Activated CD8-positive, alpha-beta memory T cell treated with anti-CD3 and anti-CD28 coated beads for 24 hours (primary cell): ENCODE measurements at places on chromosomes 1 and 21.
A peak's percentile ranks its signal among the peaks of the same experiment; 100 is the strongest.

- no peak for DNase-seq
Observed at GRCh38 chr1:8560611-8561544, 243.0 kb downstream of the SLC45A1 start.

DNA sequence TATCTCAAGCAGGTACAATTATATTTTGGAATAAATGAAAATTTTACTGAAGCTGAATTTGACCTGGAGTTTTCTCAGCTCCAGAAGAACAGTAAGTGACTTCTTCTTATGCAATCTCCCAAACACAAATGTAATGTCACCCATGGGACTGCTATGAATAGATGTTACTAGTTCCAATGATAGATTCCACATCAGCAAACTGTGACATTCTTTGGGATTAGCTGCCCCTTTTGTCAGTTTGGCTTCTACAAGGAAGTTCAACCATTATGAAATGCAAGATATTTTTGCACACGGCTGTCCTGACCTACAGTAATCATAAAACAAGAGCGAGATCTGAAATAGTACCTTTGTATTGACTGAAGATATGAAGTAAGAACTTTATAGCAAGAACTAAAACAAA, 27.8 kb upstream of the TSNAX start:
- no peak for DNase-seq

DNA sequence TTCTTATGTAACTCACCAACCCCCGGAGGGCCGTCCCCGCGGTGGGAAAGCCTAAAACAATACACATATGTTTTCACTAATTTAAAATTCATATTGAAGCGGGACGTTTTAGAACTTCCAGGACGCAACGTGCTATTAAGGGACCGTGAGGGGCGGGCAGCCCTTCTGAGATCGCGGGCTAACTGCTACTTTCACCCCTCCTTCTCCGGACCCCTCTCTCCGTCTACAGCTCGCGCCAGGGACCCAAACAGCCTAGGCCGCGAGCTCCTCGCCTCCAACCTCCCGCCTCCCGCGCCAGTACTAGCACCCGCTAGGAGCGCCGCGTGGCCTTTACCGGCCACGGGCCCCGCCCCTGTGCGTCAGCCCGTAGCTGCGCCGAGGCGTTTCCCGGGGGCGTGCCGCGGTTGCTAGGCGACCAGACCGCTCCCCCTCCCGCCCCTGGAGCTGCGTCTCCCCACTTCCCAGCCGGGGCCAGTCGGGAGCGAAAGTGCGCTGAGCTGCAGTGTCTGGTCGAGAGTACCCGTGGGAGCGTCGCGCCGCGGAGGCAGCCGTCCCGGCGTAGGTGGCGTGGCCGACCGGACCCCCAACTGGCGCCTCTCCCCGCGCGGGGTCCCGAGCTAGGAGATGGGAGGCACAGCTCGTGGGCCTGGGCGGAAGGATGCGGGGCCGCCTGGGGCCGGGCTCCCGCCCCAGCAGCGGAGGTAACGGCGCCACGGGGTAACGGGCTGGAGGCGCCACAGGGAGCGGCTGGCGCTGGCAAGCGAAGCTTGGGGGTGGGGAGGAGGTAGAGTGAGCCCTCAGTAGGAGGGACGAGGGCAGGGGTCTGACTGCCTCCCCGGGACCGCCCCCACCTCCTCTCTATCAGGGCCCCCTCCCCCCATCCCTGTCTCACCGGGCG, at the start of gene DYRK3:
Gene DYRK3 (plus strand): TSS at position 457 of the 898 bp plus-strand sequence. CDS start 168 bp downstream, at position 625.
- peak; percentile 95 for DNase-seq

DNA sequence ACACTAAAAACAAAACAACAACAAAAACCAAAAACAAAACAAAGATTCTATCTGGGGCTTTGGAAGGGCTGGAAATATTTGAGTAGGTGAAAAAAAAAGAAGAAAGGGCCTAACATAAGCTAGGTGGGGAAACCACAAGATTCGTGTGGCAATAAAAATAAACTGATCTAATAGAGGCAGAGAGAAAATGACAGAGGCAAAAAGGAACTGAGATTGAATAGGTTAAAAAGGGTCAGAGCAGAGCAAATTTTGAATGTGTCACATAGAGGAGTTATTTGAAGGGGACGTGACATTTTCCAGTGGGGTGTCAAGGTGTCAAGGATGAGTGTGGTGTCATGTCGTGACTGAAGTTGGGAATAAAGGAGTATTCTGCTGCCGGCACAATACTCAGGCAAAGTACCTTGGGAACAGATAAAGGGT, 65.2 kb upstream of the RALGPS2 start:
- no peak for DNase-seq

GRCh38 chr1:204149635-204150565, 1.9 kb downstream of the ETNK2 start:
- DNase-seq: no peak

- DNase-seq: no peak
Observed at GRCh38 chr1:118948351-118948750, 39.8 kb downstream of the TBX15 start.

DNA sequence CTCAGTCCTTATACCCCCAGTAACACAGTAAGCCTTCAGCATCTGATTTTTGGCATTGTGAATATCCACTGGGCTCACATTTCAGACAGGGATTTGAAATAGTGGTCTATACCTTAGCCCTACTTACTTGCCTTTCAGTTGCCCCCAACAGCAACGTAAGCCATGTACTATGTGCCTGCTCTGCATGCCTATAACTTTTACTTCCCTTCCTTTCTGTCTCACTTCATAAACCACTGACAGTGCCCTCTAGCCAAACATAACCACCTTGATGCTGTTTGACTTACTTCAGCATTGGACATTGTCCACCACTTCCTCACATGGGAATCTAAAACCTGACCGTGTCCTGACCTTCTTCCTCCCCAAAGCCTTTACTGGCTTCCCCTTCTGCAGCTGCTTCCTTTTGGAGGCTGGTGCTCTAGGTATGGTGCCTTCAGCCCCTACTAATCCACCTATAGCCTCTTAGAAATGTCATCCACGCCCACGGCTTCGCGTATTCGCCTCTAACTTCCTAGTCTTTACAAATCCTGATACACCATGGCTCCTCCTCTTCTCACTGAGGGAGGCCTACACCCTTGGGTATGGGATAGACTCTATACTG, 3.6 kb upstream of the ZNF672 start:
- no peak for DNase-seq

- no peak for DNase-seq
Observed at GRCh38 chr1:237903961-237904360, 13.2 kb upstream of the ZP4 start.

- DNase-seq: peak; percentile 85
Observed at GRCh38 chr1:29120947-29121485, 2.7 kb downstream of the TMEM200B start.

GRCh38 chr1:38231941-38232340, 185.3 kb upstream of the POU3F1 start:
- no peak for DNase-seq

GRCh38 chr1:6703016-6703415, 1.4 kb upstream of the DNAJC11 start:
- no peak for DNase-seq

DNA sequence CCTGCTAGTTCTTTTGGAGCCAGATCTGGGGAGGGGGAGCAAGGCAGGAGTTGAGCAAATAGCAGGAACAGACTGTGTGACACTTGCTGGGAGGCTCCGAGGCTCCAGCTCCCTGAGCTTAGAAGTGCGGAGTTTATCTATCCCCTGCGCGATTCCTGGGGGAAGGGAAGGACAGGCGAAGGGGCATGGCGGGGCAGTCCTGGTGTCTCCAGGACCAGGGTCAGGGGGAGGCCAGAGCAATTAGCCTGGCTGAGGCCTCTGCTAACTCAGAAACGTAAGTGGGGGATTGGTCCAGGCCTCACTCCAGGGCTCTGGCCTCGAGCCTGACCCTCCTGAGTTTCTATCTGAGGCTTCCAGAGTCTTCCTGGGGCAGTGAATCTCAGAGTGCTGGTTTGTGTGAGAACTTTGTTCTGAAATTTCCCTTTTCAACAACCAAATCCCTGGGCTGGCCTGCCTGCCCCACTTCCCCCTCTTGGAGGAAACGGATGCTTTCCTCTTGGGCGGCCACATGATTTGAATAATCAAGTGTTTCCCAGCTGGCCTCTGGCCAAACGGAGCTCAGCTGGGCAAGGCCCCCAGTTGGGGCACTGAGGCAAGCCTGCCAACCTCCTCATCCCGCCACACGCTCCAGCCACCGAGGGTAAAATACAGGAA, 15.6 kb downstream of the ALPL start:
- no peak for DNase-seq

DNA sequence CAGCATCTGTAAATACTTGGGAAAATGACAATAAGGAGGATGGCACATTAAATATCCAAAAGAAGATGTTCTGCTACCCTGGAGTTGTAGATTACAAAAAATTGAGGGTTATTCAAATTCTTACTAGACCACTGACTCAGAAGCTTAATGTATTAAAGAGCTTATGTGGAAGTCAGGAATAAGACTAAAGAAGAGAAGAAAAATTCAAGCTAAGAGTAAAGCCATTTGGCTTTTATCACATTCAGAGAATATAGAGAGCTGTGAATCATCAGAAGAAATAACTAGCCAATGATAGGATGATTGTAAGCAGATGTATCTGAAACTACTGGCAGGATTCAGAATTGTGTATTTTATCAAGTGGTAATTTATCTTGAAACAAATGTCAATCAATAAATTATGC, 237.0 kb downstream of the TBX15 start:
- no peak for DNase-seq

DNA sequence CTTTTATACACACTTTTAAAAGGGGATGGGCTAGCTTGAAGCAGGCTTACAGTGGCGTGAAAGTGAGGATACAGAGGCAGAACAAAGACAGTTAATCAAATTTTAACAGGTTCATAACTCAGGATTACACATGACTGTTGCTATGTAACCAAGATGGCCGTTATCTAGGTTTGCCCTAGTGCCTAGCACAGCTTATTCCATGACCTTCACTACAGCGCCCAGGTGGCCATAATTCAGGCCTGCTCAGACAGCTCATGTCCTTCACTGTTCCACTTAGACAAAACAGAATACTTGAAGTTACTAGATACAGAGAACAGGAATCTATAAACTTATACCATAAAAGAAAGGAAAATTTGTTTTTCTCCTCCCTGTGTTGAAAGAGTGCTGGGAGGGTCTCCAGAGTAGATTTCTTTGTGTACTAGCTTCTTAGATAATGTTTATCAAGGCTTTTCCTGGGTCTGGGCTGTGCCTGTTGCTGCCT, 6.2 kb upstream of the SPRR2F start:
- DNase-seq: no peak

DNA sequence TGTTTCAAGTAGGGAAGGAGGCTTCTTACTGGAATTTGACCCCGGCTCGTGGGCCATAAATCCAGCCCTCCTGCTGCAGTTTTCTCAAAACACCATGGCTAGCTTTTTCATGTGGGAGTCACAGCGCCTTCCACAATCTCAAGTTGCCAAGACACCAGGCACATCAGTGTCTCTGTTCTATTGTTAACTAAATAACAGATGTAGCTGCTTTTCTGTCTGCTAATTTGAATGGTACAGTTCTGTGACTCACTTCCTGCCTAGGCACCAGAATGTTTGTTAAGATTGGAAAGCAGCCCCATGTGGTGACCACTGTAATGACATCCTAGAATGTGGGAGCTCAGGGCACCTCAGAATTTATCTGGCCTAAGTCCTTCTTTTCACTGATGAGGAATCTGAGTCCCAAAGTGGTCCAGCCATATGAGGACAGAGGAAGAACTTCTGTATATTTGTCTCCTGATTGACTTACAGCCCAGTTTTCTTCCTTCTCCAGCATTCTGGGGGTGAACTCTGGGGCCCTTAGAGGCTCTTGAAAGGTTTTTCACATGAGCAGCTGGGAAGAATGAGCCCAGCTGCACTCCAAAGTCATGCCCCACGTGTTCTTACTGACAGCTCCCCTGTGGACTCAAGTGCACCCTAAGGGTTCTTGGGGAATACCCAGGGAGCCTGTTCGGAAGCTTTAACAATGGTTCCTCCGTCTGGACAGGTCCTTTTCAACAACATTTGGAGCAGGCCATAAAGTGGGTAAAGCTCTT, 27.5 kb downstream of the TRIM45 start:
- no peak for DNase-seq

DNA sequence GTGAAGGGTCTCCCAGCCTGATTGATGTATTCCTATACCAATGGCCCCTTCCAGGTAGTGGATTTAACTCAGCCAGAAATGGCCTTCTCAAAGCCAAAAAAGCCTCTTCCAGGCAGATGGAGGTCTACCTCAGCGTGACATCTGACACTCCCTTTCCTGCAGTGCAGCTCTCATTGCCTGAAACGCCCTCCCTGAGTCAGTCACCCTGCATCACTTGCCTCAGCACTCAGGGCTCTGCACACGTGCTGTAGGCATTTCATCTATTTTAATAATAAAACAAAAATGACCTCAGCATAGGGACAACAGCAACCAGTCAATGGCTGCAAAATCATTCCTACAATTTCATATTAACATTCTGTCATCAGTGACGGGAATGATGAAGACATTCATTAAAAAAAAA, 64.4 kb upstream of the GJA5 start:
- no peak for DNase-seq

DNA sequence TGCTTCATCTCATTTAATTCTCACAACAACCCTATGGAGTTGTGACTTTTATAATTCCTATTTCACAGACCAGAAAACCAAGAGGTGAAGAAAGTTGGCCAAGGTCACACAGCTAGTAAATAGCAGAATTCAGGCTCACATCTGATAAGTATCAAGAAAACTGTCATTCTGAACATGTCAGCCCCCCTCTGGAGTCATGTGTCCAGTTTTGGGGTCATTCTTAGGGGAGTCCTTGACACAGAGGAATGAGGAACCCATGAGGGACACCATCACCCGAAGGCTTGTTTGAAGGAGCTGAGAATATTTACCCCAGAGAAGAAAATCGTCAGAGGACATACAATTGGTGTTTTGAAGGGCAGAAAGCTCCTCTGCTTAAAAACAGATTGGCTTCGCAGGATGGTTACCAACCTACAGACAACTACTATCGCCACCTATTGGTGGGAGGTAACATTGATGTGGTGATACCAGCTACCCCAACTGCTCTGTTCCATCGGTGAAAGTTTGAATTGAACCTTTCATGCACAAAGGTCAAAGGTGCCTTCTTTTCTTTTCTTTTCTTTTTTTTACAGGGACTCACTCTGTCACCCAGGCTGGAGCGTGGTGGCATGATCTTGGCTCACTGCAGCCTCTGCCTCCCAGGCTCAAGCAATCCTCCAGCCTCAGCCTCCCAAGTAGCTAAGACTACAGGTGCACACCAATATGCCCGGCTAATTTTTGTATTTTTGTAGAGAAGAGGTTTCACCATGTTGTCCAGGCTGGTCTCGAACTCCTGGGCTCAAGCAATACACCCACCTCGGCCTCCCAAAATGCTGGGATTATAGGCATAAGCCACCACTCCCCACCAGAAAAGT, 31.3 kb downstream of the NCMAP start:
- peak; percentile 62 for DNase-seq

- DNase-seq: no peak
Observed at GRCh38 chr1:37480581-37481288, 6.4 kb downstream of the ZC3H12A start.

- no peak for DNase-seq
Observed at GRCh38 chr21:29523646-29524045, 224.9 kb downstream of the BACH1 start.
